Uterus (tissue), 4 donors: ENCODE measurements at places on chromosomes 4 and X. TPM values are rescaled to one million over a fixed set of nuclear protein-coding genes. Genes with fewer than 3 reads are reported as not detected.
A peak's percentile ranks its signal among the peaks of the same experiment; 100 is the strongest.

GRCh38 chr4:65658117-65658516 lies 12.2 kb downstream of the EPHA5 start:
- no peak for DNase-seq

- no peak for DNase-seq
These were observed 5.2 kb downstream of the TLR3 start for GRCh38 chr4:186074189-186074588.

- DNase-seq = no peak
These were observed 29.7 kb upstream of the FGF2 start for GRCh38 chr4:122796801-122797404.

GRCh38 chr4:40337051-40337450 lies 1.9 kb downstream of the CHRNA9 start:
- DNase-seq = no peak

GRCh38 chr4:35252866-35253265 lies 991.4 kb downstream of the ARAP2 start:
- no peak for DNase-seq

- DNase-seq = no peak
These were observed 83.7 kb downstream of the DHRSX start for GRCh38 chrX:2416851-2417604.

DNA sequence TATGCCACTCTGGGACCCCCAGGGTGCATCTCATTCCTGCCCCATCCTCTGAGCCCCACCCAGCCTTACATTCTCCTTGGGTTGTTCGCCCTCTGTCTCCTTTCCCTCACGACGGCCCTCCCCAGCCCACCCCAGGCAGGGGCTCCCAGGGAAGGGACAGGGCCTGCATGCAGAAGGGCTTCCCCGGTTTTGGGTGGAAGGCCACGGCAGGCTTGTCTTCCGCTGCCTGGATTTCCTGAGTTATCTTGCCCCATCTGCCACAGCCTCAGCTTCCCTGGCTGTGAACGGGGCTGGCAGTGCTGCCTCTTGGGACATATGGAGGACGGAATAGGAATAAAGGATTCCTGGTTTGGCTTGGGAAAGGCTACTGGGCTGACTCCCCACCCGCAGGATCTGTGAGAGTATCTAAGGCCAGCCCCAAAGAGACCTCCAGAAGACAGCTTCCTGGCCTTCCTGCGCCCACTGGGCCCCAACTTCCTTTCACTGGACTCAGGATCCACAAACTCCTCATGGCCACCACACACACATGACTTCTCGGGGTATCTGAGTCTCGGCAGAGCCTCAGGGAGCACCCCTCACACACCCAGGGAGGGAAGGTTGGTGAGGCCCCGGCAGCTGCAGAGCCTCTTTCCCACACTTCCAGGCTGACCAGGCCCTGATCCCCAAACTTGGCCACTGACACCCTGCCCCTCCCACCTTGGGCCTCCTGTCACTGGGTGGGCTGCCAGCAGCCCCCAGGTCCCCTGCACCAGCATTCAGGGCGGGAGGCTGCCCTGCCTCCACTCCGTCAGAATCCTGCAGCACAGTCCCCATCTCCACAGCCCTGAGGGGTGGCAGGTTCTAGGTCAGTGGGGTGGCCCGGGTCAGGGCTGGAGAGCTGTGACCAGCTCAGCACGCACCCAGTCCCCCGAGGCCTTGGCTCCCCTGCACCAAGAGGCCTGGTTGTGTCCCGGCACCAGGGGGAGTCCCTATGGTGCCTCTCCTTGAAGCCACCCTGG lies 3.5 kb upstream of the MXD4 start:
- DNase-seq = no peak

GRCh38 chrX:94435799-94436198 lies 761.8 kb downstream of the FAM133A start:
- DNase-seq = no peak

GRCh38 chrX:2497961-2498780 lies 2.6 kb downstream of the DHRSX start:
- DNase-seq = no peak

- no peak for DNase-seq
These were observed 77.6 kb downstream of the AFF1 start for GRCh38 chr4:87012265-87012953.

- peak; percentile 54 for DNase-seq
These were observed 11.0 kb downstream of the SUPT20HL1 start for GRCh38 chrX:24371391-24371972.

GRCh38 chrX:7704205-7704604 lies 138.8 kb upstream of the VCX start:
- DNase-seq = no peak

DNA sequence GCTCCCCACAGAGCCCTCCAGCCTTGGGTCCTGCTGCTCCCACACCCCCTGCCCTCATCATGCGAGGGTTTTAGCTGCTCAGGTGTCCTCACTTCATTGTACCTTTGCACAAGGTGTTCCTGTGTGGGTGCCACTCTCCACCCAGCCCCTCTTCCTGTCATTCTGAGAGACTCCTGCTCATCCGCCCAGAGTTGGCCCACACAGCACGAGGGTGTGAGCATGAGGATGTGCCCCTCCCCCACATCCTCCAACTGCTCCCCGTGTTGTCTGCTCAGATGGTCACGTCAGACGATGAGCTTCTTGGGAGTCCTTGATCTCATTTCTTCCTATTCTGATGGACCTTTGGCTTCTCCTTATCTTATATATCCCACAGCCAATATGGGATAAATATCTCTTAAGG lies 53.2 kb downstream of the HTT-AS start:
- DNase-seq = no peak

DNA sequence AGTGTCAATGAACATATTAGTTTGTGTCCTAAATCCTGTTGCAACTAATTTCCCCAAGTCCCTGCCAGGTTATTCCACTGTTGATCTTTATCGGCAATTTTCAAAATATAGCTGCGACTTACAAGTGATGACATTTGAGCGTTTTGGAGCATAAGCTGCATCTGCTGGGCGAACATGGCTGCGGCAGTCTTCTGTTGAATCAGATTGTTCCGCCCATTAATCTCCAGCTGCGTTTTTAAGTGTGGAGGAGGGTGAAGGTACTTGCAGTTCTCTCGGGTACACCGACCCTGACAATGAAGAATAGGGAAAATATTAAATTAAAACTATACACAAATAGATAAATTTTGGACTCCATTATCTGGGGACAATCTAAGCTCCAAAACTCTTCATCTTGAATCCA lies 82.7 kb downstream of the MBNL3 start:
- DNase-seq = no peak

- DNase-seq = no peak
These were observed 62.5 kb downstream of the RGS12 start for GRCh38 chr4:3355266-3355748.

- no peak for DNase-seq
These were observed 18.9 kb downstream of the LAMP2 start for GRCh38 chrX:120450163-120450562.

- peak; percentile 89 for DNase-seq
These were observed at the start of gene SOD3 for GRCh38 chr4:24794916-24795665. SOD3 (plus strand) TSS chr4:24795573; CDS start chr4:24799522, 3,949 bp downstream.

DNA sequence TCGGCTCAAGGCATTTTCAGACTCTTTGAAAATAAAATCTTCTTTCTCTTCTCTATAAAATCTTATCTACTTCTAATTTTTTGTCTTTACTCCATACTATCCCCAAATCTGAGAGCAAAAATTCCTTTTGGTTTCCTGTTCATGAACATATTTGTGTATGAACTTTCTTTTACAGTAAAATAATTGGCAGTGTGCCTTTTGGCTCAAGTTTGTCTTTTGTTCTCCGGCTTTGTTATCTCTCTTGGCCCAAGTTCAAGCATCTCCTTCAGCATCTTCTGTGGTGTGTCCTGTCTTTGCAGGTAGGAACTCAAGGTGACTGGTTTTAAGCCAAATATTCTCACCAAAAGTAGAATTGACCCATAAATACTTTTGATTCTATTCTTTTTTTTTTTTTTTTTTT lies 276.6 kb upstream of the FAT1 start:
- DNase-seq = no peak

DNA sequence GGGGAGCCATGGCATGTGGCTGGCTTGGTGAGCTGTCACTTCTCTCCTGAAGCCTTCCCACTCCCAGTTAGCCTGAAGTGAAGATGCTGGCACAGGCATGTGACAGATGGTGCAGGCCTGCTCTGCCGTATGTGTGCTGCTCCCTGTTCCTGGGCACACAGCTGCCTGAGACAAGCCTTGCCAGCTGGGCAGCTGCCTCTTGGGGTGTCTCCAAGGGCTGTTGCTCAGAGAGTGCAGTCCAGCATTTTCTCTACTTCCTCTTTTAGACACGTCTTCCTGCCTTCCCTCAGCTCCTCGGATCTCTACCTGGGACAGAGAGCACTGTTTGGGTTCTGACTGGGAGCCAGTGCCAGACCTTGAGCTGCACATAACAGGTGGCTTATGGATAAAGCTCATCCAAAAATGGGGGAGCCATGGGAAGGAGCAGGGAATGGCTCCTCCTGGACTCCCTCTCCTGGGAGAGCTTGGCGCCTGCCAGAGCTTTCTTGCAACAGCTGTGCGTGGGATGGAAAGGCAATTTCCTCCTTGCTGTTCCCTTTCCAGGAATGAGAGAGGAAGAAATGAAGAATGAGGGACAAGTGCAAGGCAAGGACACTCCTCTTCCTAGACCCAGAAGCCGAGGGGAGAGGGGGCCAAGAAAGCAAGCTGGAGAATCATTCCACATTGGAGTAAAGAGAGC lies 132.9 kb downstream of the MSL3 start:
- no peak for DNase-seq

DNA sequence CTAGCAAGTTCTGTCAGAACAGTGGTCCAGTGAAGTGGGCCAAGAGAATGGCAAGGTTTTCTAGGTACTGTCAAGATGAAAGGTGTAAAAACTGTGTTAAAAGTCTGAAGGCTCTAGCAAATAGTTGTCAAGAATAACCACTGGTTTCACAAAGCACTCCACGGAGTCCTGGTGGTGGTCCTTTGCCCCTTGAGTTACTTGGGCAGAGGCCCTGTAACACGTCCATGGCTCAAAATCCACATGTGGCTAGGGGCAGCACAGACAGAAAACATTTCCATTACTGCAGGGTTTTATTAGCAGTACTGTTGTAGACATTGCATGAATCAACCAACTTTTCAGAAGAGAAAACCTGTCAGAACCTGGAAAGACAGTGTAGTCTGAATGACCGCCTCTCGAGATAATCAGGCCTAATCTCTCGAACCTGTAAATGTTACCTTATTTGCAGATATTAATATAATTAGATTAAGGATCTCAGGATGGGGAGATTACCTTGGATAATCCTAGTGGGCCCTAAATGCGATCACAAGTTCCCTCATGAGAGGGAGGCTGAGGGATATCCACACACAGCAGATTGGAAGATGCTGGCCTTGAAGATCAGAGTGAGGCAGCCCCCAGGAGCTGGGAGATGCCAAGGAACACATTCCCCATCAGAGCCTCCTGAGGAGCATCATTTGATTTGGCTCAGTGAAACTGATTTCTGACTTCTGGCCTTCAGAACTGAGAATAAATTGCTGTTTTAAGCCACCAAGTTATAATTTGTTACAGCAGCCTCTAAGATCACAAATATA lies 34.7 kb downstream of the ERVMER34-1 start:
- no peak for DNase-seq

- no peak for DNase-seq
These were observed 153.7 kb upstream of the BMP3 start for GRCh38 chr4:80876810-80877209.

GRCh38 chrX:154437971-154438893 lies 1.3 kb downstream of the GDI1 start:
- DNase-seq = no peak

- no peak for DNase-seq
These were observed 71.8 kb upstream of the OTUD4 start for GRCh38 chr4:145252190-145252589.

DNA sequence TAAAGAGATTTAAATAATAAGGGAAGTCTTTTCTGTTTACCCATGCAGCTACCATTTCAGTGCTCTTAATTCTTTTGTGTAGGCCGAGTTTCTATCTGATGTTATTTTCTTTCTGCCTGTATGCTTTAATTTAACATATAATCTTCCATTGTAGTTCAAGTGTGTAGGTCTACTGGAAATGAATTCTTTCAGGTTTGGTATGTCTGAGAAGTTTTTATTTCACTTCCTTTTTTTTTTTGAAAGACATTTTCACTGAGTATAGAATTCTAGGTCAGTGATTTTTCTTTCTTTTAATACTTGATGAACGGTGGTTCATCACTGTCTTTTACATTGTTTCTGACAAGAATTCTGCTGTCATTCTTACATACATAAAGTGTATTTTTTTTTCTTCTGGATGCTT lies 42.1 kb downstream of the VAMP7 start:
- DNase-seq = no peak

DNA sequence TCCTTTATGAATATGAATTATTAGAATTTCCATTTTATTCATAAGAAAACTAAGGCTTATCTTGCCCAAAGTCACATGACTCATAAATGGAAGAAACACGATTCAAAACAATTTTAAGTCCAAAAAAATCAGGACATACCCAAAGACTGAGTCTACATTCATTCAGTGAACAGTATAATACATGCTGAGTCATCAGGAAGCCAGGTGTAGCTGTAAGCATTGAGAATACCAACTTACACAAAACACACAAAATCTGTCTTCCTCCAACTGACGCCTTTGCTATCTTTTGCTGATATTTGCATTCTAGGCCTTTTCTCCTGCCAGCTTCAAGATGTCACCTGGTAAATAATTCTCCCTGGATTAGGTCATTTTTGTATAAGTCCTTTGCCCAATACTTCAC lies 520.1 kb upstream of the GALNT7 start:
- DNase-seq = no peak

GRCh38 chr4:137378821-137379220 lies 153.5 kb downstream of the PCDH18 start:
- no peak for DNase-seq

DNA sequence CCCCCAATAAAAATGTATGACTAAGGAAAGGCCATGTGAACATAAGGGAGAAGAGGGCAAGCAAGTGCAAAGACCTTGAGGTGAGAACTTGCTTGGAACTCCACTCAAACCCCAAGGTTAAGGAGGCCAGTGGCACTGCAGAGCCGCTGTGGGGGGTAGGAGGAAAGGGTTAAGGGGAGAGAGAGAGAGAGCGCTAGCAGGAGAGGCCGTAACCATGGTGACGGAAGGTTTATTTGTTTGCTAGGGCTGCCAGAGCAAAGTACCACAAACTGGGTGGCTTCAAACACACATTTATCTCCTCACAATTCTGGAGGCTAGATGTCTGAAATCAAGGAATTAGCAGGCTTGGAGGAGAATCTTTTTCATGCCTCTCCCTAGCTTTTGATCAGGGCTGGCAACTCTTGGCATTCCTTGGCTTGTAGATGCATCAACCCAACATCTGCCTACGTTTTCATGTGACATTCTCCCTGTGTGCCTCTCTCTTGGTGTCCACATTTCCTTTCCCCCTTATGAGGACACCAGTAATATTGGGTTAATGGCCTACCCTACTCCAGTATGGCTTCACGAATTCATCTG lies 35.2 kb downstream of the SMIM20 start:
- DNase-seq = no peak

- DNase-seq = no peak
These were observed 92.4 kb downstream of the CXCL13 start for GRCh38 chr4:77697860-77698590.

GRCh38 chrX:129982300-129983251 lies at the start of gene BCORL1:
BCORL1 (plus strand) TSS chrX:129982635; CDS start chrX:130005232, 22,597 bp downstream.
- peak; percentile 89 for DNase-seq

REPS2 gene
- 18.2 TPM for total RNA-seq

CSAG2 gene
- total RNA-seq = not detected

MAGIX gene
- 6.6 TPM for total RNA-seq

RAB40A gene
- 0.88 TPM for total RNA-seq

NSUN7 gene
- total RNA-seq = not detected

CDX4 gene
- total RNA-seq = not detected

SAP30 gene
- 29.5 TPM for total RNA-seq

RTL3 gene
- 1.0 TPM for total RNA-seq

MAOB gene
- total RNA-seq = 62.5 TPM

GPRASP1 gene
- 18.8 TPM for total RNA-seq

STATH gene
- total RNA-seq = not detected

EDNRA gene
- 206 TPM for total RNA-seq

ZRSR2 gene
- total RNA-seq = 5.7 TPM

FGF5 gene
- 0.15 TPM for total RNA-seq

BANK1 gene
- total RNA-seq = not detected
